ENCODE measurements at places on chromosomes 5 and 9.

GRCh38 chr9:93369686-93370085 lies 81.8 kb upstream of the FAM120A start:
- DNase-seq, result no peak

GRCh38 chr5:126988021-126988569 lies 42.3 kb downstream of the MARCHF3 start:
- DNase-seq, result no peak

- no peak for DNase-seq
Measured at GRCh38 chr5:5242056-5242455, 101.9 kb downstream of the ADAMTS16 start.

GRCh38 chr9:33946779-33947535 lies 101.7 kb downstream of the UBAP2 start:
- DNase-seq, result no peak

DNA sequence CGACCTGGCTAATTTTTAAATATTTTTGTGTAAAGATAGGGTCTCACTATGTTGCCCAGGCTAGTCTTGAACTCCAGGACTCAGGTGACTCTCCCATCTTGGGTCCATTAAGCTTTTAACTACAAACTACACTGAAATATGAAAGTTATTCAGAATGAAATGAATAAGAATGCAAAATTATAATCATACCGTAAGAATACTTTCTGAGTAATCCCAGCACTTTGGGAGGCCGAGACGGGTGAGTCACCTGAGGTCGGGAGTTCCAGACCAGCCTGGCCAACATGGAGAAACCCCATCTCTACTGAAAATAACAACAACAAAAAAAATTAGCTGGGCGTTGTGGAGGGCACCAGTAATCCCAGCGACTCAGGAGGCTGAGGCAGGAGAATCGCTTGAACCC lies 1.1 kb upstream of the ORM1 start:
- no peak for DNase-seq

GRCh38 chr5:38807570-38808483 lies 38.0 kb upstream of the OSMR start:
- DNase-seq, result no peak

GRCh38 chr9:128375865-128376264 lies 4.7 kb downstream of the URM1 start:
- DNase-seq, result no peak

- no peak for DNase-seq
Measured at GRCh38 chr9:78029551-78030295, 1.9 kb downstream of the GNAQ start.

DNA sequence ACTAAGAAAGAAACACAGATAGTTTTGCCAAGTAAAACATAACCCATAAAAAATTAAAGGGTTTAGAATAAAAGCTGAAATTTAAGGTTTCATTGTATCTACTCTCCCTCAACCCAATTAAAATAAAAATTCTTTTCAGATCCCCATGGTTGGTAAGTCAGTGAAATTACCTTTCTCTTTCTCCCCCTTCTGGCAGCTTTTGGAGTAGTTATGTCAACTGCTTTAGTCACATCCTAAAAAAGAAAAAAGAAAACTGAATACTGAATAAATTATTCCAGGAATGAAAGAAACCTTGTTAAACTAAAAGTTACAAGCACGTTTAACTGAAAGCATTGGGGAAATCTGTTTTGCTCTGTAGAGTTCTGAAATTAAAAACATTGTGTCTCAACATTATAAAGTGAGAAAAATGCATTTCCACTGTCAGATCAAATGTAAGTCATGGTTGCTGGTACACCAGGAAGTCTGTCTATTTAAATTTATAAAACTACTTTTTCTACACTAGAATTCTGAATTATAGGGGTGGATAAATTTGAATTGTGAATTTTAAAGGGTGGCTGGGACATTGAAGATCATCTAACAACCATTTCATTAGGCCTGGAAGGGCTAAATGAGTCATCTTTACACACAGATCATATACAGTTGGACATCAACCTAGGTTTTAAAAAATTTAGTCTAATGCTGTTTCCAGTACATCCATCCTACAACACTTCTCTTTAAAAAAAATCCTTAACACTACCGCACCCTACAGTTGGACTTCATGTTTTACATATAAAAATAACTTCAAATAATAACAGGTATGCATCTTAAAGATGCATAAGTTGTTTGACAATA lies 24.7 kb downstream of the PSIP1 start:
- no peak for DNase-seq

- no peak for DNase-seq
Measured at GRCh38 chr5:119919279-119919678, 289.9 kb downstream of the FAM170A start.

GRCh38 chr9:108787690-108788048 lies 68.1 kb downstream of the ACTL7B start:
- DNase-seq, result no peak
